HCT116 (cell line): ENCODE measurements at places on chromosomes 2 and 18.

- no peak for DNase-seq
These were observed 165.3 kb upstream of the SYT4 start for GRCh38 chr18:43442571-43442970.

DNA sequence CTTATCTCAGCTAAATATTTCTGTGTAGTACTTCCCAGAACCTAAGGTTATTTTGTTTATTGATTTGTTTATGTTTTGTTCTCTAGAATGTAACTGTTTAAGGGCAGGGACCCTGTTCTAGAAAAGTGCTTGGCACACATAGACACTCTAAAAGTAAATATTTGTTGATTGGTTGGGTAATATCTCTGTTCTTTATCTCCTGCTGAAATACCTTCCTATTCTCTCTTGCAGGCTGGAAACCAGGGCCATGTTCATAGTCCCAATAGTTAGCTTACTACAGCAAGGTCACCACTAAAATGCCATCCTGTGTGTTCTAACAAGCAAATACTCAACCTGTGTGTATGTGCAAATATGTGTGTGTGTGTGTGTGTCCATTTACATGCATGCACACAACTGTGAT is 375.6 kb upstream of the MEIS1 start:
- DNase-seq: no peak

GRCh38 chr2:43538034-43538670 is 57.7 kb downstream of the THADA start:
- DNase-seq: no peak

DNA sequence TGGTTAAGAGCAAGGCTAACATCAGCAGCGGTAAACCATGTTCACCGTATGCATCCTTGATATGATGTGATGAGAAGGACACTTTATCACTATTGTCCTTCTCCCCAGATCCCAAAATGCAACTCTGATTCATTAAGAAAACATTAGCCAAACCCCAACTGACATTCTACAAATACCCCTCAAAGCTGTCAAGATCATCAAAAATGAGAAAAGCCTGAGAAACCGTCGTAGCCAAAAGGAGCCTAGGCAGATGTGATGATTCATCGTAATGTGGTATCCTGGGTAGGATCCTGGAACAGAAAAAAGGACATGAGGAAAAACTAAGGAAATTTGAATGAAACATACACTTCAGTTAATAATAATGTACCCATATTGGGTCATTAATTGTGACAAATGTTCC is 67.3 kb upstream of the ST6GAL2 start:
- no peak for DNase-seq

DNA sequence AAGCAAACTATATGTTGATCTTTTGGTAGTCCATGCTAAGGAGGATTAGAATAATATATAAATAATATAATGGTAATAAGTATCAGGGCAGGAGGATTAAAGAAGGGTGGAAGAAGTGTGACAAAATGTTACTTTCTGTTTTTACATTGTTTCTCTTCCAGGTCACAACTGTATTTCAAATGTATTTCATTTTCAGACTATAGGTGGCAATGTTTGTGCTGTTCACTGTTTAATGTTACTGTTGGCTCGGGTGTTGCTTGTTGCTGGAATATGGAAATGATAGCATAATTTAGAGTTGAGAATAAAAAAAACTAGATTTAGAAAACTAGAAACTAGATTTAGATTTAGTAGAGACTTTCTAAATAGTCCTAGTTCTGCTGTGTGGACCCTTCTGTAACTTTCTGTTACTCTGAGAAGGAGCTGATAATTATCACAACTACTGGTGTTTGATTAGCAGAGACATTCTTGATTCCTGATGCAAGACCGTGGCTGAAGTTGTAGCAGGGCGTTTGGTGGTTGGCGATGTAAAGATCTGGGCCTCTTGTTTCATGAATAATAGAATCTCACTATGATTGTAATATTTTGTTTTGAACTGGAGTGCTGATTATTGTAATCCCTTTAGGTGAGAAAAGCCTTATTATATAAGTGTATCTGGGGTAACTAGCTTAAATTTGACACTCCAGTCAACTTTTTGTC is 7.9 kb downstream of the NEDD4L start:
- no peak for DNase-seq

DNA sequence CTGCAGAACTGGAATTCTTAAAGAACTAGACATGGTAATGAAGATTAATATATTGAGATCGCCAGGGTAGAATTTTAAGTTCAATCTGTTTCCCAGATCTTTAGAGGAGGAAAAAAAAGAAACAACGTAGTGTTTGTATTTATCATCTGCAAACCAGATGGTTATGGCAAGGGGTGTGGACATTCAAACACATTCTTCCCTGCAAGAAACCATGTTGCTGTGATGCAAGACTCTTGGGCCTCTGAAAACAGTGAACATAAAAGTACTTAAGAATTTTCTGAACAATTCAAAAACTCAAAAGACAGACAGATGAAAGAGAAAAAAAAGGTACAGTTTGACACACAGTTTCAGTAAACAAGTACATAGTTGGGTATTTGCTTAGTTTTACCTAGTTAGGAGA is 35.6 kb downstream of the COL5A2 start:
- no peak for DNase-seq

GRCh38 chr18:79748321-79749180 is 49.2 kb upstream of the KCNG2 start:
- DNase-seq: no peak

GRCh38 chr2:23492921-23493320 is 107.9 kb downstream of the KLHL29 start:
- no peak for DNase-seq

GRCh38 chr18:58061349-58061748 is 17.3 kb downstream of the NEDD4L start:
- no peak for DNase-seq

GRCh38 chr2:169772651-169773050 is 26.0 kb upstream of the SSB start:
- no peak for DNase-seq

DNA sequence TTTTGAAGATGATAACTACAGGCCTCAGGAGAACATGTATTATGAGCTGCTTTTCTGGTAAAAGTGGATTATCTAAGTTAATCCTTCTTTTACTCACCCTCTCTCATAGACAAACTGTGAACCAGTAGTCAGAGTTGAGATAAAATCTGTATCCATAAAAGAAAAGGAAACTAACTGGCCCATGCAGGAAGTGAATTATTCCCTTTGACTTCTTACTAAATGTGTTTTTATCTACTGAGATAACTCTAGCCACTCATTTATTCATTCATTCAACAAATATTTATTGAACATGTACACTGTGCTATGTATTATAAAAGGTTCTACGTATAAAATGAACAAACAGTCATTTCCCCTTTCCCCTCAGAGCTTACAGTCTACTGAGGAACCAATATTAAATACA is 10.0 kb downstream of the WDR35 start:
- no peak for DNase-seq

DNA sequence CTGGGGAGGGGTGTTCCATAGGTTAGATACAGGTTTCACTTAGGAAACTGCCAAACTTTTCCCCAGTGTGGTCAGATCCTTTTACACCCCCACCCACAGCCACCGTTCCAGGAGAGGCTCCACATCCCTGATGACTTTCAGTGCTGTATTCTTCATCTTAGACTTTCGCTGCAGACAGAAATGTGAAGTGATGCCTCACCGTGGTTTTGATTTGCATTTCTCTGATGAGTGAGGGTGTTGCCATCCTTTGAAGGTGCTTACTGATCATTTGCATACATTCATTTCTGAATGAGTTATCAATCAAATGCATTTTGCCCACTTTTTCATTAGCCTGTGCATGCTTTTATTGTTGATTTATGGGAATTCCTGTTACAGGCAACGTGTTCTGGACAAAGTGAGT is 14.9 kb downstream of the COPS9 start:
- DNase-seq: no peak

GRCh38 chr2:203164311-203164935 is 74.4 kb upstream of the CYP20A1 start:
- no peak for DNase-seq

DNA sequence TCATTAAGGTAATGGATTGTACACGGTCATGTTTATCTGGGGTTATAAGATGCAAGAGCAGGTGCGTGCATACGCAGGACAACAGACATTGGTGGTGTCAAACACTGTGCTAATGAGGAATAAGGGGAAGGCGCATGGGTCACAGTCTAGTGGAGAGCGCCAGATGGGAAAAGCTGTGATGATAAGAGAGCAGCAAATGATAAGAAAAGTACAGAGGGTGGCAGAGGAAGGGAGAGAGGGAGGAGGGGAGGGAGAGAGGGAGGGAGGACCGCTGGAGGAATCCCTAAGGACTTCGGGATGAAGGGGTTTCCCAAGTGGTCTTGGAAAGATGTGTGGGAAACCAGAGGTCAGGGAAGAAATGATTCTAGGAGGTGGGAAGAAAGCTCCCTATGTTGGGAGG is 2.9 kb downstream of the TNFRSF11A start:
- no peak for DNase-seq

DNA sequence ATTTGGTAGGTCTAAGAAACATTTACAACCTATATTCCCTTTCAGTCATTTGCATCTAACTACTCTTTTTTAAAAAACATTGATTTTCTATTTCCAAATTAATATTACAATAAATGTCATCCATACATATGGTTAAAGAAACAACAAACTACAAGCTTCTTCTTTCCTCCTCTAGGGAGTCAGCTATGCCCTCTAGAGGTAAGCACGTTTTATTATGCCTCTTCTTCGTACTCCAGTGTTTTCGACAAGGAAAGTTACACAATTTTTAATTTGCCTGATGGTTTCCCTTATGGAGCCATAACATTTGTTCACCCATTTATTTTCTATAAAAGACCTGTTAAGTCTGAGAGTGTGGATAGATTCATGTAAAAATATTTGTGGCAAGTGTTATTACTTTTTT is 183.4 kb upstream of the CDH7 start:
- no peak for DNase-seq

DNA sequence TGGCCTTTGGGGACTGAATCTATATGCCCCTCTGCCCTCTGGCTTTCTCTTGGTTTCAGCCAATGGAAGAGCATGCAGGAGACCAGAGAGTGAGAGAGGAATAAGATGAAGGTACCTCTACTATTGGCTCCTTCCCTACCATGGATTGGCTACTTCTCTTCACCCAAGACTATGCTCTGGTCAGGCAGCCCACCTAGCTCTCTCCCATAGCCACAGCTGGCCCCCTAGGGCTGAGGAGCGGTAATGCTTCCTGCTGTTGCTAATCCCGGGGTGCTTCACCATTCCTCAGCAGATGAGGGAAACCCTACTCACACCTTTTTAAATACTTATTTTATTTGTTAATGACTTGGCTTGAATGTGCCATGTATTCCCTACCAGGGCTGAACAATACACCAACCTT is 142.4 kb downstream of the MREG start:
- peak; percentile 36 for DNase-seq

DNA sequence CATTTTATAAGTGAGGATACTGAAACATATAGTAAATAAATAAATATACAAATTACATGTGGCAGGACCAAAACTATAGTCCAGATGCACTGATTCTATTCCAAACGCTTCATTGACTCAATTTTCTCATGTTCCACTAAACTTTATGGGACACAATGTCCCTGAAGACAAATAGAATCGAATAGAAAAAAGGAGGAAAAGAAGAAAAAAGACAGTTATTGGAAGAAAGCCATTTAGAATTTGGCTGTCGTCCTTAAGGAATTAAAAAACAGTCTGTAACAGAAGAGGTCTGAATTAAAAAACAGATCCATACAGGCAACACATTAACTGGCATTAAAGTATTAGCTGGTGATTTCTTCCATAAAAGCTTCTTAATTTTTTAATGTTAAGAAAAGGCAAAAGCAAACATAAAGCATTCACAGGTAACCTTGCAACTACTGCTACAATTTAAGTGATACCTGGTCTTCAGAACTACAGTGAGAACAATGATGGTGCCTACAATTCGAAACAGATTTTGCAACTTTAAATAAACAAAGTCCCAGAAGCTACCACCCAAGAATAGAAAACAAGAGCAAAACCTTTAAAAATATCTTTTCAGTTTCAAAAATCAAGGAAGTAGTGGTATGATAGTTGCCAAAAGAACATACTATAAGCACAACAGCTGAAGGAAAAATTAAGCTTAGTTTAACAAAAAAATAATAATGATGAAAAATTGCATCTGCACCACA is 17.4 kb upstream of the CHAC2 start:
- no peak for DNase-seq

GRCh38 chr2:14433946-14434495 is 198.5 kb upstream of the LRATD1 start:
- no peak for DNase-seq

- DNase-seq: no peak
These were observed 200.8 kb upstream of the SLC35G4 start for GRCh38 chr18:11408555-11409065.

GRCh38 chr2:207184348-207184747 is 18.6 kb upstream of the KLF7 start:
- no peak for DNase-seq

- DNase-seq: peak; percentile 16
These were observed 32.3 kb downstream of the DNMT3A start for GRCh38 chr2:25309402-25309801.
